HCEC 1CT (cell line): ENCODE measurements at places on chromosomes 11 and 22.
A peak's percentile ranks its signal among the peaks of the same experiment; 100 is the strongest.

GRCh38 chr22:33325232-33326004 lies 267.2 kb upstream of the SYN3 start:
- no peak for DNase-seq

DNA sequence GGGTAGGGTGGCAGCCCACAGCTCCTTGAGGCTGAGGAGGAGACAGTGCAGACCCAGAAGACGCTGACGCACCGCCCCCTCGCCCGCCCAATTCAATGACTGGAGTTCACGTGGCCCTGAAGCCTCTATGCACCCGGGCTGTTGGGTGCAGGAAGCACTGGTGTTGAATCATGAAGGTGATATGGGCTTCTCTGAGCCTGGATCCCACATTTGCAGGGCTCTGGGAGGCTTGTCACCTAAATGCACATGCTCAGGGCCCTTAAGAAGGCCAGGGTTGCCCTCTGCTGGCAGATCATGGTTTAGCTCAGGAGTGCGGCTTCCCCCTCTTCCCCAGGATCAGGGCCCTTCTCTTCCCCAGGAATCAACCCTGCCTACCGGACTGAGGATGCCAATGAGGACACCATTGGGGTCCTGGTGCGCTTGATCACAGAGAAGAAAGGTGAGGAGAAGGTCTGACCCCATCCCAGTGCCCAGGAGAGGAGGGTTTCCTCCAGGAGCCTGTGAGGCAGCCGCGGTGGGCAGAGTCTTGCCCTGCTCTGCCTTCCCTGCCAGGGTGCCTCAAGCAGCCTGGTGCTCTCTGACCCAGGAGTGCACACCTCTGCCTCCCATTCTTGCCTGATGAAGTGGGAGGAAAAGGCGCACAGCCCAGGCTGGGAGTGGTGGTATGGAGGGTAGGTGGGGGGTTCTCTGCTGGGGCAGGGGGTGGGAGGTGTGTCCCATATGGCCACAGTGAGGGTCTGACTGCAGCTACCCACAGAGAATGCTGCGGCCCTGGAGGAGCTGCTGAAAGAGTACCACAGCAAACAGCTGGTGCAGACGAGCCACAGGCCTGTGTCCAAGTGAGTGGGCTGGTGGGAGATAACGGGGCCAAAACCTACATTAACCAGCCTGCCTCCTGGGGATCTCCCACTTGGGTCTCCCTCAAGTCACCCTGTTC lies 17.5 kb downstream of the RELT start:
- peak; percentile 66 for DNase-seq

GRCh38 chr11:17224727-17225126 lies 16.9 kb upstream of the PIK3C2A start:
- DNase-seq: no peak

DNA sequence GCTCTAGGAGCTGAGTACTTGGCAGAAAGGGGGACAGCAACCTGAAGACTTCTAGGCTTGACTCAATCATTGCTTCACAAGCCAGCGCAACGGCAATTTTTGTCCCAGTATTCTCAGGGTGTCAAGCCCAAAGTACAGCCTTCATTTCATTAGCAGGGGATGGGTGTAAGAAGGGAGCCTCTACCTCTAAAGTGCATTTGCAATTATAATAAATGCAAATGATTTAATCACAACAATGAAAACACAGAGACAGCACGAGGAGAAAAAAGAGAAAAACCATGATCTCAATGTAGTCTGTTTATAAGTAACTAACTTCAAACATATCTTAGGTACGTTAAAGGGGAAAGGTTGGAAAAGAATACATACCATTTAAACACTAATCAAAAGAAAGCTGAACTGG lies 34.7 kb downstream of the ZBTB44 start:
- no peak for DNase-seq

DNA sequence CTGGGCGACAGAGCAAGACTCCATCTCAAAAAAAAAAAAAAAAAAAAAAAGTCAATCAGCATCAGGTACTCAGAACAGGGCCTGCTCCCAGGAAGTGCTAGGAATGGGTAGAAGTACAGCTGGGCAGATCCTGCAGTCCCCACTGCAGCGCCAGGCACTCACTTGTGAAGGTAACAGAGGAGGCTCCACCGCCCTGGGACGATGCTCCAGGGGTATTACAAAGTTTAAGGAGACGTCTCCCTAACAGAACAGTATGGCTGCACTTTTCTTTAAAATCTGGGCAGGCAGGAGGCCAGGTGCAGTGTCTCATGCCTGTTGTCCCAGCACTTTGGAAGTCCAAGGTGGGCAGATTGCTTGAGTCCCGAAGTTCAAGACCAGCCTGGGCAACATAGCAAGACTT lies 1449.0 kb downstream of the BRD1 start:
- DNase-seq: no peak
